Astrocyte of the hippocampus (primary cell): ENCODE measurements at places on chromosomes 7 and 10.

GRCh38 chr10:99329554-99330346 lies 594 bp downstream of the CNNM1 start:
- peak; percentile 69 for DNase-seq

- peak; percentile 72 for DNase-seq
Observed at GRCh38 chr10:78176320-78177317, 143.0 kb downstream of the RPS24 start.

DNA sequence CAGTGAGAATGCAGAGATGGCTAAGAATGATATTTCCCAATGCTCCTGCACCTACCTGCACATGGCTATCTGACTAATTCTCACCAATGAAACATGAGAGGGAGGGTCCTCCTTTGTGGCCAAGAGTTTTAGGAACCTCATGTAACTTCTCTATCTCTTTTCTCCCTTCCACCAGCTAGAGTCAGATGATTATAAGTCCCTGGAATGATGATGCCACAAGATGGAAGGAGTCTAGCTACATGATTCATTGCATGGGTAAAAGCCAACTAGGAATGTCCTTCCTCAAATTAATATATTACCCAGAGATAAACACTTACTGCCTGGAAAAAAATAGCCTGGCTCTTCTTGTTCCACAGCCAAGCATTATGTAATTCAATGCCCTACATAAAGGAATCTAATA lies 55.1 kb upstream of the AASS start:
- DNase-seq = no peak

GRCh38 chr10:15313843-15314242 lies 57.2 kb downstream of the FAM171A1 start:
- no peak for DNase-seq

GRCh38 chr7:93747019-93747418 lies 143.5 kb downstream of the TFPI2 start:
- no peak for DNase-seq

DNA sequence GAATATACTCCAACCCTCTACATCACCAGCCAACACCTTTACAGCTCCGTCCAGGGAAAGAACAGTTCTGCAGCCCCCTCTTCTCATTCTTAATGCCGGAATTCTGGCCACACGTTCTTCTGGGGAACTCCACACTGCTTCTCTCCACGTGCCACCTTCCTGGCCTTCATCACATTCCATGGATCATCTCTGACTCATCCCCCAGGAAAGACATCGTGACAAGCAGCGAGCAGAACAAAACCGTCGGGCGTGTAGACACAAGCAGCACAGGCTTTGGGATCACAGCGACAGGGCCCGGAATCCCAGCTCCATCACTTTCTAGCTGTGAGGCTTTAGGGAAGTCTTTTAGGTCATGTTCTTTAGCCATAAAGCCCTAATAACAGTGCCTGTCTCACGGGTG lies 590.3 kb upstream of the FOXK1 start:
- no peak for DNase-seq

DNA sequence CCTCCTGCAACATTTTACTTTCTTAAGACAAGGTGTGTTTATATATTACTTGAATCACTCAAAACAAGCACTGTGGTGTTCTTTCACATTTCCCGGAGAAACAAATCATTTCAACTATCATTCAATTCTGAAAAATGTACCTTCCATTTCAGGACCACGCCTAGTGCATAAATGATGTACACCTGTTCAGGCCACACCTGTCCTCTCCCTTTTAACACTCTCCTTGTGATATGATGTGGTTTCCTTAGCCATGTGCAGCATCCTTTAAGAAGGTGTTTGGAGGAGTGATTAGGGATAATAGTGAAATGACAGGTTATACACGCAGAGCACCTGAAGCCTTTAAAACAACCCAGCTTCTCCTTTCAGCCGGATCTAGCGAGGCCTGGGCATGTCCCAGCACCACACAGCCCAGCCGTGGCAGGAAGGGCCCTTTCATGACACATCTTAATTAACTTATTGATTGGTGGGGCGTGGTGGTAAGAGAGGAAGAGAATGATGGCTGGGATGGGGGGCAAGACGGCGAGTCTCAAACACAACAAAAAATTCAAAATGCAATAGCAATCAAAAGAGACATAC lies 26.9 kb downstream of the ABLIM1 start:
- DNase-seq = no peak

- DNase-seq = peak; percentile 81
Observed at GRCh38 chr10:73785721-73786511, 510 bp downstream of the ZSWIM8 start.

- DNase-seq = peak; percentile 90
Observed at GRCh38 chr7:43260980-43261878, 148.8 kb downstream of the HECW1 start.

DNA sequence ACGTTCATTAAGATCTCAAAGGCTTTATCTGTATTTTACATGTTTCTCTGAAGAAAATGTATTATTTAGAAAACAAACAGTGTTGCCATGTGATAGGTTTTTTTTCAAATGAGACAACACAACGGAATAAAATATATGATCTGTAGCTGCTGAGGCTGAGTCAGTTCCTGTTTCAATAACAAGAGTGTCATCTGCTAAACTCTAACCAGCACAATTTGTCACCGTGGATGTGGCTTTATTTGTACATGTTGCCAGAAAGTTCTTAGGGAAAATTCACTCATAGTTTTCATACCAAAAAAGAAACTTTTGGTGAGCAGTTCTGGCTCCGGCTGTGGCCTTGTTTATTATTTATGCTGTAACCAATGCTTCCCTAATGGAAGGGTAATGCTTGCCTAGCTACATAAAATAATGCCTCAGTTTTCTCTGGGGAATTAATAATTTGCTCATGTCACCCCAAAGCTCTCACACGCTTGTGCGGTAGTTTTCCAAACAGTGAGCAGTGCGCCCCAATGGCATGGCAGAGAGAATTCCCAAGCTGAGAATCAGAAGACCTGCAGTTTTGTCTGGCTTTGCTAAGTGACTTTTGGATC lies 20.3 kb upstream of the KLF6 start:
- peak; percentile 79 for DNase-seq

GRCh38 chr10:6411436-6411835 lies 168.6 kb downstream of the PRKCQ start:
- no peak for DNase-seq

- no peak for DNase-seq
Observed at GRCh38 chr10:88705958-88706357, at the start of gene LIPK. LIPK (plus strand) TSS chr10:88706249; CDS start chr10:88724544, 18,295 bp downstream.

DNA sequence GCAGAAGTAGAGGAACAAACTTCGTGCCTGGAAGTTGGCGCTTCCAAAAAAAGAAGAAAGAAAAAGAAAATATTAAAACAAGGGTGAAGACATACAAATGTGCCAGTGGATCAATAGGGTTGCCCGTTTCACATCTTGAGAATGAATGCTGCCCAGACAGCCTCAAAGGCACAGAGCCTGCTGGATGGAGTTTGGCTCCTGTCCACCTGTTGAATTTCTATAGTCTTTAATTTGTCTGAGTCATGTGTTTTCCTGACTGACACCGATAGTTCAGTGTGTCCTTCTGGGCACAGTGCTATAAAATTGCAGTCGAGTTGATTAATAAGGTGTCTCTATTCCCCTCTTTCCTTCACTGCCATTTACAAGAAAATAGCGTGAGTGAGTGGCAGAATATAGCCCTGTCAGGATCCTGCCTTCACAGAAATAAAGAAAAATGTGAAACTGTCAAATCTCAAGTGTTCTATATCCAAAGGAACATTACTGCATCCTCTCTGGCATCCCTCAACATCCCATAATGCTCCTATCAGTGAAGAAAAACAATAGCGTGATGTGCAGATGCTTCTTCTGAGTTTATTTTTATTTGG lies 471.3 kb upstream of the AUTS2 start:
- peak; percentile 48 for DNase-seq

DNA sequence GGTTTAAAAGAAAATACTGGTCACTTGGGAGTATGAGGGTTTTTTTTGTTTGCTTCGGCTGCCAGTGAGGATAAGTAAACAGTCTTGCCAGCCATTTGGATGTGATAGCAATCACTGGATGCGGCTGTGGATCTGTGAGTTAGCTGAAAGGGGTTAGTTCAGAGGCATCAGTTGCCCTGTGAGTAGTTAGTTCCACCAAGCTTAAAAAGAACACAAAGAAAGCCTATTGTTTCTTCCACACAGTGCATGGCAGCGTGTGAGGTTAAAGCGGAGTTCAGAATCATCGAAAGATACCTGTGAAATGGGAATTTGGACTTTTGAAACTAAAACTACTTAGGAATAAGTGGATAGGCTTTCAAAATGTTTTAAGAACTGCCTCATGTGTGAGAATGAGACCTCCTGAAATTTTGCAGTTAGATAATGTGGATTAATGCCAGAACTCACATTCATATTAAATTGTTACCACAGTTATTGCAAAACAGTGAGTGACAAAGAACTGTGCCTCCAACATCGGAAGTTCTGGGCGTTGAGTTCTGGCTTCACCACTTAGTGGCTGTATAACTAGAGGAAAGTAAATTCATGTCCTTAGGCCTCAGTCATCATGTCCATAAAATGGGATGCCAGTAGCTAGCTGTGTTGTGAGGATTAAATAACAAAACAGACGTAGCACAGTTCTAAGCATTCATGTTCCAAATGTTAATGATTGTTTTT lies 31.3 kb downstream of the KIAA1217 start:
- peak; percentile 35 for DNase-seq

DNA sequence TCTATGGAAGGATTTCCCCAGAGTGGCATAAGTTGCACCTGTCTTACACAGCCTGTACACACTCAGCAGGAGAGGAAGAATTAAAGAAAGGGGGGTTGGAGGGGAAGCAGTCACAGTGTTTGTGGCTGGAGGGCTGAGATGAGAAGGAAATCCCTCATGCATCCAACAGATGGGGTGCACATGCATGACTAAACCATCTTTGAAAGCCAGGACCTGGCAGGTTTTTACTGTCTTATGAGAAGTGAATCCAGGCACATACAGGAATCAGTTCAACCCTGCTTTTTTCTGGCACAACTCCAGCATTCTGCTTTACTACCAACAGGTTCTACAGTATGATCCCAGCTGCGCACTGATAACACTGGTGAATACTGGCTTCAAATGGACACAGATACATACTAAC lies 107.7 kb downstream of the CACNA2D1 start:
- DNase-seq = peak; percentile 7

- no peak for DNase-seq
Observed at GRCh38 chr7:12884033-12884432, 196.6 kb downstream of the ARL4A start.

DNA sequence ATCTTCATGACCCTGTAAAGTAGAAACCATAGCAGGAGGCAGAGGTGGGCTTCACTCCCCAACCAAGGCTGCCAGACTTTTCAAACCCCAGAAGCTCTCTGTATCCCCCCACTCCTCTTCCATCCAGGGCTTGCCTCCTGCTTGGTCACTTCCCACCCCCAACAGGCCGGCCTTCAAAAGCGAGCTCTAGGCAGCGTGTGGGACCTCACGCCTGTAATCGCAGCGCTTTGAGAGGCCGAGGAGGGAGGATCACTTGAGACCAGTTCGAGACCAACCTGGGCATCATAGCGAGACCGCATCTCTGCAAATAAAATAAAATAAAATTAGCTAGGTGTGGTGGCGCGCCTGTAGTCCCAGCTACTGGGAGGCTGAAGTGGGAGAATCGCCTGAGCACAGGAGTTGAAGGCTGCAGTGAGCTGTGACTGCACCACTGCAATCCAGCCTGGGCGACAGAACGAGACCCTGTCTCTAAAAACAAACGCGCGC lies 743 bp upstream of the POR start:
- no peak for DNase-seq

DNA sequence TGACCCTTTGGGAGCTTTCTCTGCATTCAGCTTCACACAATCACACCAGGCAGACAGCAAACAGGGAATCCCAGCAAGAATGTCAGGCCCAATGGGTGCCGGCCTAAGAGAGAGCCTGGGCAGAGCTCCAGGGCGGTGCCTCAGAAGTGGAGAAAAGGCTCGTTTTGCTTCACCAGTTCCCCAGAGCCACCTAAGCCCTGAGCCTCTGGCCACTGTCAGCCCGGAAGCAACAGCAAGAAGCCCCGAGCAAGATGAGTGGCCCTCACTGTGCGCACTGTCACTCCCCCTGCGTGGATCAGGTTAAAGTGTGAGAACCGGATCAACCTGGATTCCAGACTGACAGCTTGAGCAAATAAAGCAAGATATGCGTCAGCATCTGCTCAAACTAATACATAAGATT lies 14.7 kb downstream of the CNPY1 start:
- DNase-seq = no peak

- no peak for DNase-seq
Observed at GRCh38 chr10:5862360-5862961, 27.2 kb downstream of the ANKRD16 start.

GRCh38 chr10:88428442-88428841 lies 154.7 kb downstream of the RNLS start:
- DNase-seq = peak; percentile 38

GRCh38 chr7:87413951-87414793 lies 61.3 kb downstream of the ABCB4 start:
- peak; percentile 63 for DNase-seq

- peak; percentile 80 for DNase-seq
Observed at GRCh38 chr10:21173802-21174714, 276.9 kb upstream of the NEBL start.

DNA sequence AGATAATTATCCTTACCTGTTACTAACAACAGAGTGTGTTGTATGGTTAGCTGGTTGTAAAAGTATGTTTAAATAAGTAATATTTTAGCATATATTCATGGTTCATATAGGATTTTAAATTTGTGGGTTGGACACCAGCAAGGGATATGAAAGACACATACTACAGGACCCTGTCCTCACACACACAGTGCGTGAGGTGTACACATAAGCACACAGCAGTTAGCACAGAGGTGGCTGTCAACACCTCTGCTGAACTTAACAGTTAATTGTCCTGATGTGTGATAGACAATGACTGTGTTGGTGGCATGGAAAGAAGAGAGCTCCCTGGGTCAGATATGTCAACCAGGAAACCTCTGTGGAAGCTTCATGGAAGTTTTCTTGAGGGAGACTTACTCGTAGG lies 23.3 kb upstream of the NUP42 start:
- DNase-seq = no peak

DNA sequence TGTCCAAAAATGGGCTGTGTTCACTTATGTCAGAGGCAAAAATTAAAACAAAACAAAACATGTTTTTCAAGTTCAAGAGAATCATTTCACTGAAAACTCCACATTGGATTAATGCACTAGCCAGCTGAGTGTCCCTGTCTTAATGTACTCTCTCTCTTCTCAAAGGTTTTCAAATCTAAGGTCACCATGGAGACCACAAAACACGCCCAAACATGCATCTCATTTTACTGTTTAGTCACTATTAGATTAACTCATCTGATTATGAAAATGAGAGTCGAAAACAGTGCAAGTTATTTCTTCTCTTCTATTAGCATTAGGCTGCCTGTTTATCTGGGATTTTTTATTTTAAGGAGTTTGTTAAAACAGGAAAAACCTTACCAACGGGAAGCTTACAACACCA lies 70.8 kb upstream of the ASAH2 start:
- DNase-seq = peak; percentile 67

- DNase-seq = no peak
Observed at GRCh38 chr7:4203626-4204512, 478.2 kb upstream of the FOXK1 start.

GRCh38 chr10:29481906-29482440 lies 152.8 kb downstream of the SVIL start:
- no peak for DNase-seq

DNA sequence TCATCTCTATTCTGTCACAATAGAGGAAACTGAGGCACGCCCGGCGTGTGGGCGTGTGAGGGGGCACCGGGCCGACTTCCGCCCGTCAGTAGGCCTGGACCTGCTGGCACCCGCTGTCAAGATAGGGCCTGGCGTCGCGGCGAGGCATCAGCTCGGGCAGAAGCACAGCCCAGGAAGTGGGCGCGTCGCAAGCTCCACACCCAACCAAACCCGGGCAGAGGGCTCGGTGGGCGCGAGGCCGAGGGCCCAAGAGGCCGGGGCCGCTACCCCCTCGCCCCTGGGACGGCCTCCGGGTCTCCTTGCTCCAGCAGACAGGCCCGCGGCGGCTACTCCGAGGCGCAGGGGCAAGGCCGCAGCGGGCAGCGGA lies 91.2 kb downstream of the SPAG6 start:
- no peak for DNase-seq
